ENCODE measurements at places on chromosomes 12 and 14.

DNA sequence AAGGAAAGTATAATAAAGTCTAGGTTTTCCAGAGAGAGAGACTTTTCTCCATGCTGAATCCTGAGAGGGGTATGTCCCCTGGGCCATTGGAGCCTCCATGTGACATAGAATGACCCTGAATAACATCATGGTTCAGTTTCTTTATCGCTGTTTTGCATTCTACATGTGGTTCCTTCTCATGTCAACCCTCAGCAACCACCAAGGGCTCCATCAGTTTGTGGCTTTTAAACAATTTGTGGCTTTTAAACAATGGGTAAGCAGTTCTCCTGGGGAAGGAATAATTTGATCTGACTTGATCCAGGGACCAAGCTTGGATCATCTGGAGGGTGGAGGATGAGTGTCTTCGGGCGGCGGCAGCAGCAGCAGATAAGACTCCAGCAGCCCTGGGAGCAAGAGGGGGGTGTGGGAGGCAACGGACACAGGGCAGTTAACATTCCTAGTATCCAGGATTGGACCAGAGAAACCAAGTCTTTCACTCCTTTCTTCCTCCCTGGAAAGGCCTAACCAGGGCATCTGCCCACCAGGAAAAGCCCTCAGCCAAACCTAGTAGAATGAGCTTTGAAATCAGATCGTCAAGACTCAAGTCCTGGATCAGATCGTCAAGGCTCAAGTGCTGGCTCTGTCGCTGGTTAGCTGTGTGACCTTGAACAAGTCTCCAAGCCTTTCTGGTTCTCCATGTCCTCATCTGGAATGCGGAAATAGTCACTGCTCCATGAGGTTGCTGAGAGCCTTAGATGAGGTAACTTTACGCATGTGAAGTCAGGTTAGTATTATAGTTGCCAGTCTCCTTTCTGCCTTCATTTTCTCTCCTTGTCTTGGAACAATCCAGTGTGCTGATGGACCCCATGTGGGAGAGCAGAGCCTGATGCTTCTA is 27.8 kb upstream of the FAM222A start:
- no peak for DNase-seq

GRCh38 chr12:93673084-93673483 is 4.1 kb upstream of the CRADD start:
- DNase-seq: no peak

- DNase-seq: no peak
These were observed 24.7 kb downstream of the OR4N2 start for GRCh38 chr14:19828314-19828713.

DNA sequence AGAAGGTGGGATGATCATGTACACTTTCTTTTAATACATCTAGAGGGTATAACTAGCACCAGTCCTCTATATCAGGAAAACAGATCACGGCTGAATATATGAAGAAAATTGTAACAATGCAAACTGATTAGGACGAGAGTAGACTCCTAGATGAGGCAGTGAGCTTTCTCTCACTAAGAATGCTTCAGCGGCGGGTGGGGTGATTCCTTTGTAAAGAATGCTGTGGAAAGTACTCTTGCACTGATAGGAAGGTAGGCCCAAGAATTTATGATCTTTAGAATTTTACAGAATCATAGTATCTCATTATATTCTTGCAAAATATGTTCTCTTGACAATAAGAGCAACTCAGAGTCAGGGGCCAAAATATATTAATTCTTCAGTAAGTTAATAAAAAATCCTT is 133.0 kb downstream of the LMNTD1 start:
- DNase-seq: no peak

- peak; percentile 46 for DNase-seq
These were observed 471 bp downstream of the XPOT start for GRCh38 chr12:64404470-64405256.

GRCh38 chr12:112595410-112595809 is 176.7 kb downstream of the PTPN11 start:
- DNase-seq: no peak

- DNase-seq: no peak
These were observed 91.9 kb upstream of the LMNTD1 start for GRCh38 chr12:25644979-25645378.

- no peak for DNase-seq
These were observed 1.2 kb downstream of the SNX6 start for GRCh38 chr14:34628681-34629135.

GRCh38 chr14:101579372-101580080 is 18.2 kb downstream of the DIO3 start:
- DNase-seq: no peak

GRCh38 chr12:120666571-120667390 is 20.2 kb upstream of the MLEC start:
- DNase-seq: no peak

DNA sequence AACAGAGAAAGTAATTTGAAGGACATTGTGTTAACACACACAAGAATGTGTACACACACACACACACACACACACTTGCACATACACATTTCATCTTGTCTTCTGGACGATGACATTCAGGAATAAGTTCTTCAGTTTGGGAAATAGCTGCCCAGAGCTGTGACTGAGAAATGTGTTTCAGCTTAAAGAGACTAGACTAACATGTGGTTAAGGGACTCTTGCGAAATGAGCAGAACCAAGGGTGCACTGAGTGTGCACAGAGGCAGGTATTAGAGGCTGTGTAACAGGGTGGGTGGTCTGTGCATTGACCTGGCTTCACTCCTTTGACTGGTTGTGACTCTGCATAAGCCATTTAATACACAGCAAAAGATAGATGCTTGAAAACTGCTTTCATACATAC is 29.4 kb upstream of the KCNA5 start:
- no peak for DNase-seq

DNA sequence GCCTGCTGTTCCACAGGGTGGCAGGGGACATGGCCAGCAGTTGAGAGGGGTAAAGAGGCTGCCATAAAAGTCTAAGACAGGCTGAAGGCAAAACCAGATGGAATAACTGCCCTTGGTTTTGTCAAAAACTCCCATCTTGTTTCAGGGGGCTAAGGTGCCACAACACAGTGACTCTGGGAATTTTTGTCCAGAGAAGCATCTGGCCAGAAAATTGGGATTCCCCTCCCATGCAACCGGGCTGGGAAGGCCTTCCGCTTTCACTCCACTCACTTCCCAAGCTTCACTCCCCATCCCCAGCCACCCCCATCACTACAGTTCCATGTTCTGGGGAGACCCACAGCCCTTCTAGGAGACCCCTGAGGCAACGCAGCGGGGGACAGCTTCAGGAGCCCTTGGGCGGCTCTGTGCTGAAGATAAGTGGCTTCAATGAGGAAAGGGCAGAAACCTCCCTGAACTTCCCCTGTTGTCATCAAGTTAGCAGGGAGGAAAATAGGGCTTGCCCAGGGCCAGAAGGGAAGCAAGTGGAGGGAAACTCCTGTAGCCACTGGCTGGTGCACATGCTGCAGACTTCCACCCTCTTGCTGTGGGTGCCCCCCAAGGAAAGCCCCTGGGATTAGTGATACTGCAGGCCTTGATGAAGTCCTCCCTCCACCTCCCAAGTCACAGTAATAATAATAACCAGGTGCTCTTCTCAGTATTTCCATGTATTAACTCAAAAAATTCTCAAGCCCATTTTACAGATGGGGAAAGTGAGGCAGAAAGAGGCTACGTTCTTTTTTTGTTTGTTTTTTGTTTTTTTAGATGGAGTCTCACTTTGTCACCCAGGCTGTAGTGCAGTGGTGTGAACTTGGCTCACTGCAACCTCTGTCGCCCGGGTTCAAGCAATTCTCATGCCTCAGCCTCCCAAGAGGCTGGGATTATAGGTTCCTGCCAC is 6.0 kb downstream of the TMEM229B start:
- no peak for DNase-seq
